Stimulated activated CD8-positive, alpha-beta memory T cell treated with anti-CD3 and anti-CD28 coated beads, Interleukin-4, amount 100 ng/mL, for 4 hours (primary cell): ENCODE measurements at places on chromosomes 2 and 18.

DNA sequence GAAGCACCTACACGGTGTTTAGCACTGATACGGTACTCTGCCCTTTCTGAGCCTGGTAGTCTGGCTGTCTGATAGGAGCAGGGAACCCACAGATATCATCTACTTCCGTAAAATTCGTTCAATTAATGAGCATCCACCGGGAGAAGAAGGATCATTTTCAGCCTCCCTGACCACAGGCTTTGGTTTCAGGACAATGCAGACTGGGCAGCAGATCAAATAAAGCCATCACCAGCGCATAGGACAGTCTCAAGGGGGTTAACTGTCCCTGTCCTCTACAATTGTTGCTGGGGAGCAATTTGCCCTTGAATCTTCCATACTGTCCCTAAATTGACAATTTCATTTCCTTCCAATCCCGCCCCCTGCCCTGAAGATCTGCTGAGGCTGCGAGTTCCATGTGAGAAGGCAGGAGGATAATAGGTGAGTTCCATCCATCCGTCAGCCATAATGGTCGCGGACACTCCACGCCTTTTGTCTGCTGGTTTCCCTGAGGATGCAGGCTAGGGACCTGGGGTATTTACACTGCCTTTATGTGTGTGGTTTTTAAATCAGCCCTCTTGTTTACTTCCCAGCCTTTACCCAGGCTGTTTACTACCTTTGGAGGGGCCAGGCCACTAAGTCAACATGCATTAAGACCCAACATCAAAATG is 110.0 kb downstream of the MYCN start:
- no peak for DNase-seq

- no peak for DNase-seq
These were observed 10.7 kb upstream of the GALNT3 start for GRCh38 chr2:165804719-165805118.

DNA sequence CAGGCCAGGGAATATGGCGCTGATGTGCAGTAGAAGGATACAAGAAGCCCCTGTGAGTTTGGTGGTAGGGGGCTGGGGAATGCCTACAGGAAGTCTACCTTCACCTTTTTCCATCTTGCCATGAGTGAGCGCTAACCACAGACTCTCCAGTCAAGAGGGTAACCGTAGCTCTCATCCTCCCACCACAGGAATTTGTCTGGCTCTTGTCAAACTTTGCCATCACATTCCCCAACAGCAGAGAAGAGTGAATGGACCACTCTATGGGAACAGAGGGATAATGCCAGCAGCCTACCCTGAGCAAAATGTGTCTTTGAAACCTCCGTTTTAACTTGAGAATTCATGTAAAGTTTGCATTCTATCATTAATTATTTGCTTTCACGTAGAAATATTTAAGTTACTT is 168.3 kb downstream of the NRP2 start:
- no peak for DNase-seq

DNA sequence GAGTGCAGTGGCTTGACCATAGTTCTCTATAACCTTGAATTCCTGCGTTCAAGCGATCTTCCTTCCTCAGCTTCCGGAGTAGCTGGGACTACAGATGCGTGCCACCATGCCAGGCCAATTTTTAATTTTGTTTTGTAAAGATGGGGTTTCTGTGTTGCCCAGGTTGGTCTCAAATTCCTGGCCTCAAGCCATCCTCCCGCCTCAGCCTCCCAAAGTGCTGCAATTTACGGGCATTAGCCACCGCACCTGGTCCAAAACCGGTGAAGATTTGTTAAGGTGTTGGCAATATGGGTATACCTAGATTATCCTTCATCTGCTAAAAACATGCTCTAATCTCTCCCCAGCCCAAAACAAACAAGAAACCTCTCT is 1.3 kb upstream of the EIF2AK3 start:
- no peak for DNase-seq

DNA sequence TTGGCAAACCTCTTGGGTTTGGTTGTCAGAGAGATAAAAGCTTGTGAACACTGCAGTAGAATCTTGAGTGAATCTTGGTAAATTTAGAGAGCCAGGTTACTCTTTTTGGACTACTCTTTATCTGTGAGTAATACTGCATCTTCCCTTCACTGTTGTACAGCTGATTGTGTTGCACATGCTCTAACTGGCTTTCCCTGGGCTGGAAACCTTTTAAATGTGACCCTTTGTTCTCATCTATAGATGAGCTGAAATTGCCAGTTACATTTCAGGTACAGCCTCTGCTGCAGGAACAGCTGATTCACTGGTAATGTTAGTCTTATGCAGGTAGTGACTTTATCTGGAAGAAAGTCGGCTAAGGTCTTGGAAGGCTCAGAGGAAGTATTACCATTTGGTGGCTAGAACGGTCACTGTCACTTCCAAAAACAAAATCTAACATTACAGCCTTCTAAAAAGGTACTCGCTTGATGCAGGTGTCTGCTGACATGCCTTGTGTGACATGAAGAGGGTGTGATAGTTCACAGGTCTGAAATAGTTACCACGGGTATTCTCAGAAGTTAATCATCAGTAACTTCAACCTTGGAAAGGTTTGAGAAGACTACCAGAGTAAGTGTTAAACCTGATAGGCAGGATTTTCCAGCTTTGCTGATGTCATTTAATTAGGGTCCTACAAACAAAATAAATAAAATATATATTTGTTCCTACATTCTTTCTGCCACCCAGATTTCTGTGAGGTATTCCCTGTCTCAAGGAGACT is 851.1 kb downstream of the SLC4A3 start:
- no peak for DNase-seq

DNA sequence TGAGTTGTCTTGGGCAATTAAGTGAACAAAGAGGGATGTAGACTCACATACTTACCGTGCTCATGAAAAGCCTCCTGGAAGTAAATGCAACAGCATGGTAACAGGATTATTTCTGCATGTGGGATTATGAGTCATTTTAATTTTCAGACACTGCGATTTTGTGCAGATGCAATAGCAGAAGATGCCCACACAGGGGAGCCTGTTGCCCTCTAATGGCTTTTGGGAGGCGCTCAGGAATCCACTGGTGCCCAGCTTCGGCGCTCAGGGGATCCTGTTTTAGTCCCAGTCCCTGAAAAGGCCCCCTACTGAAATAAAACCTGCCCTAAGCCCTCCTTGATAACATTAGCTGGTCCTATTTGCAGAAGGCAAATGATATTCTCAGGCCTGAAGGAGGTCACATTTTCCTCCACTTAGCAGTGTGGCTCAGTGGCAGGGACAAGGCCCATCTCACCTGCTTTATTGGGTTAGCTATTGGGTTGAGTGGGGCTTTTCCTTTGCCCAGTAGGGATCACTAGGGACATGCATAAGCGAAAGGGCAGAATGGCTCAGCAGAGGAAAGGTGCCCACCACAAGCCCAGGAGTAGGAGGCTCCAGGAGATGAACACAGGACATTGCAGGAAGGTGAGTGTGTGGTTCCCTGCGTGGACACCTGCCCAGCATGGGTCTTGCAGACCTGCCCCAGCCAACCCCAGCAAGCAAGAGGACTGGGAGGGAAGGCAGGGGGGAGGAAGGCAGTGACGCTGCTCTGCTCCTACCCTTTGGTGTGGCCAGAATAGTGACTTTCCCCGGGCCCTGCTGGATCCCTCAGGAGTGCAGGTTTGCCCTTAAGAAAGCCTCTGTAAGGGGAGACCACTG is 26.5 kb upstream of the KCNS3 start:
- no peak for DNase-seq

DNA sequence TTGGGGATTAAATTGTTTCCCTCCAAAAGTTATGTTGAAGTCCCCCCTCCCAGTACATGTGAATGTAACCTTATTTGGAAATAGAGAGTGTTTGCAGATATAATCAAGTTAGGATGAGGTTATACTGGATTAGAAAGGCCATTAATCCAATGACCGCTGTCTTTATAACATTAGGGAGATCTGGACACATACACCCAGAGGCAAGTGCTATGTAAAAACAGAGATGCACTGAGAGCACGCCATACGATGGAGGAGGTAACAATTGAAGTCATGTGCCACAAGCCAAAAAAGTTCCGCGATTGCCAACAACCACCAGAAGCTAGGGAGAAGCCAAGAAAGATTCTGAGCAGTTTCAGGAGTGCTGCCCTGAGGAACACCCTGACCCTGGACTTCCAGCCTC is 153.3 kb downstream of the RNF144A start:
- no peak for DNase-seq

- no peak for DNase-seq
These were observed 97.5 kb downstream of the STPG4 start for GRCh38 chr2:47057687-47058002.

- no peak for DNase-seq
These were observed 214.3 kb downstream of the RIT2 start for GRCh38 chr18:42901161-42901560.

- DNase-seq: no peak
These were observed 165.0 kb downstream of the LNPK start for GRCh38 chr2:175837046-175837445.

- DNase-seq: no peak
These were observed 72.5 kb upstream of the RMDN2 start for GRCh38 chr2:37852585-37853014.
